ENCODE measurements at places on chromosomes 16 and 17. TPM values are rescaled to one million over a fixed set of nuclear protein-coding genes. Genes with fewer than 3 reads are reported as not detected.

Gene KRTAP9-4
- total RNA-seq: not detected

Gene PRAC1
- not detected for total RNA-seq

Gene CES5A
- total RNA-seq: not detected

Gene SLC6A2
- not detected for total RNA-seq

Gene HAS3
- total RNA-seq: 1.1 TPM

Gene PERCC1
- not detected for total RNA-seq

Gene CARD14
- 0.09 TPM for total RNA-seq

Gene GNAO1
- total RNA-seq: not detected

Gene ZMYND15
- total RNA-seq: under 0.01 TPM

Gene LRRC75A
- total RNA-seq: 1.5 TPM

Gene ENPP7
- total RNA-seq: not detected

Gene TRPV2
- total RNA-seq: 32.3 TPM

Gene GGNBP2
- 71.7 TPM for total RNA-seq

Gene HSF4
- 0.45 TPM for total RNA-seq

Gene ABCA9
- total RNA-seq: 2.4 TPM

Gene CEP295NL
- 2.2 TPM for total RNA-seq

Gene ZC3H18
- 13.9 TPM for total RNA-seq

Gene EMP2
- 8.8 TPM for total RNA-seq

Gene KRT28
- not detected for total RNA-seq

Gene MMP15
- 4.6 TPM for total RNA-seq

Measured in endothelial cell of coronary artery (primary cell).